ENCODE measurements at places on chromosomes 1 and 21.

DNA sequence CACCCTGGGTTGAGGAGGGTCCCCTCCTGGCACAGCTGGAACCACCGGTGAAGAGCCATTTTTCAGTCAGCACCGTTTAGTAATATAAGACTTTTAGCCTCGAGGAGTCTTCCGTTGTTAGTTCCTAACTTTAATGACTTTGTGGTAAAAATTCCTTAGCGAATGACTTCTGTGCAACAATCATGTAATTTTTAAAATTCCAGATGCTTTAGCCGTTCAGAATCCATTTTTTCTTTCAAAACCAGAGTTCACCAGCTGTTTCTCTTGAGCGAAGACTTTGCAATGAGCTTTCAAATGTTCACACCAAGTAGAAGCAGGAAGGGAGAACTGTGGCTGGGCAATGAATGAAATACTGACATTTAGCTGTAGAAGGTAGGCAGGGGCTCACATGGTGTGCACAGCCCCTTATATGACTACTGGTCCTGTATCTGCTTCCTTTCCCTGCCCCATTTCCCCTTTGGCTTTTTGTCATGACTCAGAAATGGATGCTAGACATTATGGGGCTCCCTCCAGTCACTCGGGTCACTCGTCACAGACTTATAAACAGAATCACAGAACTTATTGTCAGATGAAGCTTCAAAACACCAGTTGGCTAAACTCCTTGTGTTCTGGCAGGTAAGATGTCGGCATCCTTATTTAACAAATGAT lies 4.1 kb downstream of the DISC1 start:
- no peak for DNase-seq

DNA sequence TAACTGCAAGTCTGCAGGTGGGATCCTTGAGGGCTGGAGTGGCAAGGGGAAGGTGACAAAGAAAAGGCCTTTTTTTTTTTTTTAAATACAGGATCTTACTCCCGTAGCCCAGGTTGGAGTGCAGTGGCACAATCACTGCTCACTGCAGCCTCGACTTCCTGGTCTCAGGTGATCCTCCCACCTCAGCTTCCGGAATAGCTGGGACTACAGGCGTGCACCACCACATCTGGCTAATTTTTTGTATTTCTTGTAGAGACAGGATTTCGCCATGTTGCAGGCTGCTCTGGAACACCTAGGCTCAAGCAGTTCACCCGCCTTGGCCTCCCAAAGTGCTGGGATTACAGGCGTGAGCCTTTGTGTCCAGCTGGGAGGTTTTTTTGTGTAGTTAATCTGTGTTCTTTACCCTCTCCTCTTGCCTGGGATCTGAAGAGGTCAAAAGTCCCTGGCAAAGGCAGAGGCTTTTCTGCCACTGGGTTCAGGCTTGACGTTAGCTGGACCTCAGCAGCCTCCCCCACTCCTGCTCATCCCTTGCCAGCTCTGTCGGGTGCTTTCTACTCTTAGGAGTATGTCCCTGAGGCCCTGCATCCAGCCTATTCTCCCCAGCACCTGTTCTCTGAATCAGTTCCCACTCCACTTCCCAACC lies 5.2 kb downstream of the IL6R start:
- DNase-seq: no peak

DNA sequence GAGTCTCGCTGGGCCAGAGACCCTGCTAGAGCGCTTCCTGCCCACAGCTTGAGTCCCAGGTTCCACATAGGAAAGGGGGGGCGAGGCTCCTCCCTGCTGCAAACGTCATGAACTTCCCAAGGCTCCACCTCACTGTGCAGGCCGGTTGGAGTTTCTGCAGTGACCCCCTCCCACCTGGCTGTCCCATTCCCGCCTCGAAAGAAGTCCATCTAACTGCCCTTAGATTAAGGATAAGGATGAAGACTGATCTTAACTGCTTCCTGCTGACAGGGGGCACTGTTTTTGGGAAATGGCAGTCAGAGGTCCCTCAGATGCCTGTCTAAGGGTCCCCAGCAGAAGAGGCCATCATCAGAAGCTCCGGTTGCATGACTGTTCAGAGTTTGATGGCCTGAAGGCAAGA lies 62.7 kb downstream of the STUM start:
- no peak for DNase-seq

GRCh38 chr1:230084408-230085177 lies 17.6 kb downstream of the GALNT2 start:
- no peak for DNase-seq

DNA sequence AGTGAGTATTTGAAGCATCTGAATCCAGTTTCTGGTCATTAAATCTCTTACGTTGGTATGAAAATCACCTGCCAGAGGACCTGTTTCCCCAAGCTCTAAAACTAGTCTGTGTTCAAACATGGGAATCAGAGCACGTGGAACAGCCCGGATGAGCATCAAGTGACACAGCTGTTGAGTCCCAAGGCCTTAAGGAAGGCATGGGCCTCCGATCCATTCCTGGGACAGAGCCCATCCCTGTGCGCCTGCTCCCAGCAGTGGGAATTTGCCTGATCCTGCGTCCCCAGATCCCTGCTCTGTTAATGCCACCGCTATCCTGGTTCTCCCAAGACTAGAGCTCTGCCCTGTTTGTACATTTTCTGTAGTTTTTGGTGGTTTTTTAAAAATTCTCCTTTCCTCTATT lies 68.4 kb upstream of the FBXO28 start:
- DNase-seq: no peak

DNA sequence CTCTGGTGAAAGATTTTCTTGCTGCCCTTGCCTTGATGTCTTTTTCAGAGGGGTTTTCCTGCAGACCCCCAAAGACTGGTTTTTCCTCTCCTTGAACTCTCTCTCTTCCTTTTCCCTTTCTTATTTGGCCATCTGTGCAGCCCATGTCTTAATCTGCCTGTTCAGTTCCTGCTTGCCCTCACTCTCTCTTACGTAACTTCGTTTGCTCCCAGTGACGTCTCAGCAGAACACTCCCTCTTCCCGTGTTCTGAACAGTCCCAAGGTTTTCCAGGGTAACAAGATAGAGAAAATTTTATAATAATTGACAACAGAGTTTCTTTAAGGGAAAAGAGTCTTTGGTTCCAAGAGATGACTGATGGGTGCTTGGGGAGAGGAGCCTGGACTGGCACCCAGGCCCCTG lies 109.1 kb upstream of the LMO4 start:
- no peak for DNase-seq

DNA sequence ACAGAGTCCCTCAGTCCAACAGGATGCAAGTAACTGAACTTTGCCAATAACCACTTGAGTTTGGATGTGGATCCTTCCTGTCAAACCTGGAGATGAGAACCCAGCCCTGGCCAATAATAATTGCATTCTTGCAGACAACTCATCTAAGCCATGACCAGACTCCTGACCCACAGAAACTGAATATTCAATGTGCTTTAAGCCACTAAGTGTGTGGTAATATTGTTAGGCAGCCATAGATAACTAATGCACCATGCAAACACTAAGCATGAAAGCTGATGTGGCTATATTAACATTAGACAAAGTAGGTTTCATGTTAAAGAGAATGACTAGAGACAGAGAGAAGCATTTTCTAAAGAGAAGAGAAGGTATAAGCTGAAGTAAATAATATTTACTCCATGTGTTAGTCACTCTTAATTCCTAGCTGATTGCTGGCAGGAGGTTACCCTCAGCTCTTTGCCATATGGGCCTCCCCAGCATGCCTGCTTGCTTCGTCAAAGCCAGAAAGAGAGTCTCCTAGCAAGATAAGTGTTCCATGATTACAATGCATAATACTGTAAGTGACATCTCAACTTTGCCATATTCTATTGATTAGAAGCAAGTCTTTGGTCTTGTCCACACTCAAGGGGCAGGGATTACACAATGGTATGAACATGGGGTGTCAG lies 276.4 kb upstream of the PLXNA2 start:
- DNase-seq: no peak

DNA sequence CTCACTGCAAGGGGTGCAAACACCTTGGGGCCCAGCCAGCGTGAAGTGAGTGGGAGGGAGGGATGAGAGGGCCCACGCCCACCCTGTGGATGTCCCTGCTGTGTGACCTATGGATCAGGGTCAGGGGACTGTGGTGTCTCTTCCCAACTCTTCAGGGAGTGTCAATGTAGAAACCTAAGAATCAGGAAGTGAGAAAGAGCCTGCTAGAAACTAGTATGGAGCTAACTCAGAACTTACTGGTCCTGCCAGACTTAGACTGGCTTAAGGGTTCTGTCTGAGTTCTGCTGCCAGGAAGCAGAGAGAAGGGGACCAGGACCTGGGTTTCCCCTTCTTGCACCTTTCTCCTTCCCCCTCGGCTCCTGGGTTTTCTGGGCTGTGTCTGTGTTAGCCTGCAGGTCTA lies 1.8 kb upstream of the IL10 start:
- DNase-seq: no peak

DNA sequence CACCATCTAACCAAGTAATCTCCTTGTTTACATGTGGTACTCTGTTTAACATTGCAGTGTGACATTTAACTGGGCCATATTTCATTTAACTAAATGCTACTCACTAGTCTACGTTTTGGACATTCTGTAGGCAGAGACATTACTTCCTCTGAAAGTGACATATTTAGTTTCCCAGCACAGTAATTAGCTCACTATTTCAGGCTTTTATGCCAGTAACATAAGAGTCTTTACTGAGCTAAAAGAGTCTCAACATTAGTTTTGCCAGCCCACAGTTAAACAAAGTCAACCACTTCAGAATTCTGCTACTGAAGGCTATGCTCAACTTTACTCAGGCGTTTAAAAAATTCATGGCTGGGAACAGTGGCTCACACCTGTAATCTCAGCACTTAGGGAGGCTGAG lies 2.6 kb upstream of the TNFRSF9 start:
- no peak for DNase-seq

- no peak for DNase-seq
Measured at GRCh38 chr1:15719381-15720120, 16.5 kb upstream of the SLC25A34 start.

GRCh38 chr1:151577173-151577572 lies 34.7 kb upstream of the SNX27 start:
- DNase-seq: no peak

DNA sequence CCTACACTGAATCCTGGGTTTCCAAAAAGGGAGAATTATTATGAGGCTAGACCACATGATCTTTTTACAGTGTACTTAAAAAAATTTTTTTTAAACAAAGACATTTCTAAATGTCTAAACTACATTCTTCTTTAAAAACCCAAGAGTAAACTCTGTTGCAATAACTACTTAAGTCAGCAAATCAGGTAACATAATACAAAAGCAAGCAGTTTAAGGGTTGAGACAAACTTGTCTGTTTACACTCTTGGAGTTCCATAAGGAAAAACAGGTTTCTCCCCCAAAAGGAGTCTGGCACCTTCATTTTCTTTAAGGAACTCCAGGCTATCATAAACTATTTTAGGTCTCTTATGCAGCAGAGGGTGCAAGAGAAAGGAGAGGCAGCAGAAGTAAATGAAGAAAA lies 12.5 kb upstream of the ANKRD45 start:
- DNase-seq: no peak

DNA sequence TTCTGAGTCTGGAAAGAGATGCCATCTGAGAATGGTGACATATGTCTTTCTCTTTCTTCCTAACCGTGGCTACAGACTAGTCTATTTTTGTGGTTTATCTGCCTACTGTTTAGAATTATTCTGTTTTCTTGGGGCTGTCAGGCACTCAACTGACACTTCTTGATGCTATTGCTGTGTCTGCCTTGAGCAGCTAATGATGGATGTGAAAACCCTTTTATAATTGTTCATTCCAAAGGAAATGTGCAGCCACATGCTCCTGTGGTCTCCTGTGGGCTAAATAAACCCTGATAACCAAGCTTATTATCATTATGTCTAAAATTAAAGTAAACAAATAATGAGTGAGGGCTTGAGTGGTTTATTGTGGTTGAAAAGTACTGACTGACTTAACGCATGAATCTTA lies 52.7 kb upstream of the CXADR start:
- DNase-seq: no peak

DNA sequence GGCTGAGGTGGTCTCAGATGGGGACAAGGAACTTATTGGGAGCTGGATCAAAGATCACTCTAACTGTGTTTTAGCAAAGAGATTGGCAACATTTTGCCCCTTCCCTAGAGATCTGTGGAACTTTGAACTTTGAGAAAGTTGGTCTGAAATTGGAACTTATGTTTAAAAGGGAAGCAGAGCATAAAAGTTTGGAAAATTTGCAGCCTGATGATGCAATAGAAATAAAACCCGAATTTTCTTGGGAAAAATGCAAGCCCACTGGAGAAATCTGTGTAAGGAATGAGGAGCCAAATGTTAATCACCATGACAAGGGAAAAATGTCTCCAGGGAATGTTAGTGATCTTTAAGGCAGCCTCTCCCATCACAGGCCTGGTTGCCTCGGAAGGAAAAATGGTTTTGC lies 17.2 kb downstream of the CFH start:
- DNase-seq: no peak

- DNase-seq: no peak
Measured at GRCh38 chr1:213110349-213111300, 59.6 kb downstream of the RPS6KC1 start.

GRCh38 chr21:39269620-39270019 lies 43.8 kb downstream of the BRWD1 start:
- DNase-seq: no peak

DNA sequence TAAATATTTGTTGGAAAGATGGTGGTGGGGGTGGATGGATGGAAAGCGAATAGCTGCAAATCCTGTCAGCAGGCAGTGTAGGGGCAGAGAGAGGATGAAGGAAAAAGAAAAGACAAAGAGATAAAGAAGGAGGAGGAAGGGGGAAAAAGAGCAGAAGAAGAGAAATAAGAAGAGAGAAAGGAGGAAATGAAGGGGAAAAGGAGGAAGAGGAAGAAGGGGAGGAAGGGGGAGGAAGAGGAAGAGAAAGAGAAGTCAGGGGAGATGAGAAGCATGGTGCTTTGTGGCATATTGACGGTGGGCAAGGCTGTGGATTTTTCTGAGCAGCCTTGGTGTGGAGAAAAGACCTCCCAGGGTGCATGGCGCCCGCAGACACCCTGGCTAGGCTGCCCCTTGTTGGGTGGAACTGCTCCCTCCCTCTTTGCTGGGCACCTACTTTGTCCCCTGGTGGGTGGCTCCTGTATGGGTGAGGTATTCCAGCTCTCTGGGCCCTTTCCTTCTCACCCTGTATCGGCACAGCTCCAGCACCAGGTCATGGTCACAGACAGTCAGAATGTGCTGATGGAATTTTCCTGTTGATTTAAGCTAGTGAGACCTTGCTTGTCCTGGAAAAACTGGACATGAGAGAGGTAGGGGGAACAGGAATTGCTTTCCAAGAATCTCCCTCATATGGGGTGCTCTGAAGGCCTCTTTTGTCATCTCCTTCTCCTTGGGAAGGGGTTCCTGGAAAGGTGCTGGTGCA lies 45.7 kb upstream of the TLR5 start:
- no peak for DNase-seq

Measured in esophagus squamous epithelium (tissue), 5 donors.